ENCODE measurements at places on chromosomes 1 and 21. TPM values are rescaled to one million over a fixed set of nuclear protein-coding genes. Genes with fewer than 3 reads are reported as not detected.

GRCh38 chr1:156549831-156550230 lies 22.5 kb downstream of the IQGAP3 start:
- H3K27ac ChIP-seq, result no peak overlapping the region
- peaks cover 17% of the 10 kb centered on the region for H3K4me1 ChIP-seq
- H3K4me3 ChIP-seq, result no peak overlapping the region
- no peaks in the 10 kb centered on the region for H3K27me3 ChIP-seq
- H3K36me3 ChIP-seq, result peaks cover 34% of the 10 kb centered on the region

DNA sequence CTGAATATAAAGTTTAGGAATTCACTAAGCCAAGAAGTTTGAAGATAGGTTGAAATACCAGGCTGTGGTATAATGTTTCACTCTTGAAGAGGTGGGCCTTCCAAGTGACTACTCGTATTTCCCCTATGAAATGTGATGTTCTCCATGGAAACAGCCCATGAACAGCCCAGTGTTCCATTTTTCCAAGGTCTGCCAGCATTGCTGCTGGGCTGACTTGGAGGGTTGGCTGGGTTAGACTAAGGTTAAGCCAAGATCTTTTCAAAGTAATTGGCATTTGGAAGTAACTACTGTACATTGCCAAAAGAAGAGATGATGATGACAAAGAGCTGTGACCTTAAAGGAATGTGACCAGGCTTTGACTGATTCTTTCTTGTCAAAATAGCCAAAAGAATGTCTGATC lies 73.8 kb downstream of the RPE65 start:
- H3K36me3 ChIP-seq, result no peaks in the 10 kb centered on the region
- DNase-seq, result no peak
- H3K4me3 ChIP-seq, result no peak overlapping the region
- no peaks in the 10 kb centered on the region for H3K27me3 ChIP-seq

GRCh38 chr1:150192012-150192411 lies 42.3 kb downstream of the PLEKHO1 start:
- no peaks in the 10 kb centered on the region for H3K36me3 ChIP-seq
- DNase-seq, result no peak
- no peaks in the 10 kb centered on the region for H3K27me3 ChIP-seq
- H3K27ac ChIP-seq, result no peak overlapping the region
- H3K4me1 ChIP-seq, result peaks cover 7% of the 10 kb centered on the region

GRCh38 chr1:93629101-93630059 lies 52.3 kb downstream of the BCAR3 start:
- no peaks in the 10 kb centered on the region for H3K27me3 ChIP-seq
- peaks cover 46% of the 10 kb centered on the region for H3K4me1 ChIP-seq
- H3K36me3 ChIP-seq, result peaks cover 31% of the 10 kb centered on the region
- peak; percentile 76 for DNase-seq
- peak overlapping the region; percentile 95 for H3K27ac ChIP-seq

Gene WNT2B
- 1.7 TPM for total RNA-seq

DNA sequence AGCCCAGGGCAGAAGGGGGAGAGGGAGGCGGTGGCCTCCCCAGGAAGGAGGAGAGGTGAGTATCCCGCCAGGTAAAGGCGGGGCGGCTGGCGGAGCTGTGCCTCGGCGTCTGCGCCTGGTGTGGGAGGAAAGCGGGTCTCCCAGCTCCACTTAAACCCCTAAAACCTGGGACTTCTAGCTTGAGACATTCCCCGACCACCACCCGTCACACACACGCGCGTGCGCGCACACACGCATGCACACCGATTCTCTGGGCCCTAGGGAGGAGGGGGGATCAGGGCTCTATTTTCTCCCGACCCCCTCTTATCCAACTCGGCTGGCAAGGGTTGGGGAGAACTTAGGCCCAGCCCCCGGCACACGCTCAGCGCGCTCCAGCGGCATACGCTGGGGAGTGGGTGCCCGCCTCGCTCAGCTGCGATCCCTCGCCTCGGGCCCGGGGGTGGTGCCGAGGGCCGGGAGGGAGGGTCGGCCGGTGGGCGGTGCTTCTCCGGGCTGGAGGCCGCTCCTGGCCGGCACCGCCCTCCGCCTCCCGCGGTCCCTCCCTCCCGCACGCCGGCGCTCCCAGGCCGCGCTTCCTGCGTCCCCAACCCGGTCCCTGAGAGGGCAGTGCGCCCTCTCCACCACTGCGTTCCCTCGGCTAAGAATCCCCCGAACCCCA lies at the start of gene TMEM51:
TMEM51 (plus strand) TSS at position 564 of the 658 bp plus-strand sequence. CDS start 61,341 bp downstream, outside the sequence.
- peak within 1 kb of the TSS; percentile 42 for H3K27ac ChIP-seq
- peak; percentile 72 for DNase-seq
- H3K36me3 ChIP-seq, result peaks cover 7% of the 10 kb centered on the region
- H3K4me3 ChIP-seq, result peak within 1 kb of the TSS; percentile 85

Gene B3GALT5
- not detected for total RNA-seq

DNA sequence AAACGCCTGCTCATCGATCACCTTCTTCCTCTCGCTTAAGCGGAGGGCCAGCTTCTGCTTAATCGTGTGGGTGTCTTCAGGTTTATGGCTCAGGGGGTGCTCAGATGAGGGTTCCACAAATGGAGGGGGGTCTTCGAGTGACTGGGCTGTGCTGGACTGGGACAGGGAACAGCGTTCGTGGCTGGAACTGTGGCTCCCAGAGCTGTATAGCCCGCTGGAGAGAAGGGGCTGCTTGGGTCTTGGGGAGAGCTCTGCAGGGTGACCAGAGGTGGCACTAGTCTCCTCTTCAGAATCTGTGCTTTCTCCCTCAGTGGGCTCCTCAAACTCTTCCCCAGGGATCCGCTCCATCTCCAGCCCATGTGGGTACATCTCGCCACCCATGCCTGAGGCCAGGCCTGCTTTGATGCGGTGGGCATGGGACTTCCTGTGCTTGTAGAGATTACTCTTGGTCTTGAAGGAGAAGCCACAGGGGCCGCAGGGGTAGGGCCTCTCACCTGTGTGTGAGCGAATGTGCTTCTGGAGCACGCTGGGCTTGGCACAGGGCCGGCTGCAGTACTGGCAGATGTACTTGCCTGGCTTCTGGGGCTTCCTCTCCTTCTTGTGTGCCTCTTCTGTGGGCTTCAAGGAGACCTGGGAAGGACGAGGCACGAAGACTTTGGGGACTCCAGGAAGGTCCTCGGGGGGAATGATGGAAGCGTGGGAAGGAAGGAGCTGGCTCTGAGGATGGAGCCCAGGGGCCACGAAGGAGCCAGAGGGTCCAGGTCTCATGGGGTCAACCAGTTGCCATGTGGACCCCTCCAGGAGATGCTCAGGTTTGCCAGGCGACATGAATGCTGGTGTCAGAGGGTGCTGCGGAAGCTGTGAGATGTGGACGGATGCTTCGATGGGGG lies 99.4 kb upstream of the EDN2 start:
- H3K27ac ChIP-seq, result no peak overlapping the region
- H3K36me3 ChIP-seq, result no peaks in the 10 kb centered on the region
- H3K4me1 ChIP-seq, result no peaks in the 10 kb centered on the region
- DNase-seq, result no peak
- no peak overlapping the region for H3K4me3 ChIP-seq

Gene PLA2G2F
- not detected for total RNA-seq

Gene LDLRAD1
- not detected for total RNA-seq

Gene NBPF11
- 15.4 TPM for total RNA-seq

DNA sequence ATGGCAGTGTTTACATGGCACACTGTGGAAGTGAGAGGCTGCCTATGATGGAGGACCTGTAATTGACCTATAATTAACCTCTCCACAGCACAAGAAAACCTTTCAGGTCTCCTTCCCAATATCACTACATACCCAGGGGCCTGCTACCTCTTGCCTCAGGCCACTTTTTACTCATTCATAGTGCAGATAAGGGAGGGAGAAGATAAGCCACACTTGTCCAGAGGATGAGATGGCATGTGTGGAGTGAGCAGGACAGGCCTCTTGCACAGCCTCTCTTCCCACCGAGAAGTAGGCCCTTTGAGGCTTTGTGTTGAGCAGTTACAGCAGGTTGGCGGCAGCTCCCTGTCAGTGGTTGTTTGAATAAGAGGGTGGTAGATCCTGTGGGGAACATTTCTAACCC lies 31.1 kb upstream of the IKBKE start:
- H3K27ac ChIP-seq, result no peak overlapping the region
- H3K27me3 ChIP-seq, result no peaks in the 10 kb centered on the region
- no peak overlapping the region for H3K4me3 ChIP-seq
- no peaks in the 10 kb centered on the region for H3K4me1 ChIP-seq
- H3K36me3 ChIP-seq, result peaks cover 76% of the 10 kb centered on the region
- no peak for DNase-seq

GRCh38 chr1:36656271-36656670 lies 173.6 kb upstream of the CSF3R start:
- H3K27me3 ChIP-seq, result peaks cover 72% of the 10 kb centered on the region
- H3K27ac ChIP-seq, result no peak overlapping the region
- H3K36me3 ChIP-seq, result no peaks in the 10 kb centered on the region
- DNase-seq, result no peak

DNA sequence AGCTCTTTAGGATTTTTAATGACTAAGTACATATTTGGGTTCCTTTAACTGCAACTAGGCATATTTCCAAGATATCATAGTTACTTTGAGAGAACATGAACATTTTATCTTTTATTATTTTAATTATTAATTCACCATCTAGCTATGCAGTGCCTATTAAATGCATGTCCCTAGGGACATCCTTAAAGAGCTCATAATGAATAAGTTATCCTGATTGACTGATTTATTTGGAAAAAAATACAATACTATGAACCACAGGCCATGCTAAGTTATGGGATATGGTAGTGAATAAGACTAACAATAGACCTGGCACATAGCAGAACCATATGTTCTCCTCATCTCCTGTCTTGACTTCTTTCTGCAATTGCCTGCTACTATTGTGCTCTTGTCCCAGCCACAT lies 16.4 kb upstream of the C1orf105 start:
- no peaks in the 10 kb centered on the region for H3K27me3 ChIP-seq
- peaks cover 10% of the 10 kb centered on the region for H3K4me1 ChIP-seq
- no peaks in the 10 kb centered on the region for H3K36me3 ChIP-seq
- no peak overlapping the region for H3K4me3 ChIP-seq
- DNase-seq, result no peak
- H3K27ac ChIP-seq, result no peak overlapping the region

Gene FALEC
- not detected for total RNA-seq

GRCh38 chr1:111639602-111640198 lies 20.1 kb downstream of the RAP1A start:
- peaks cover 11% of the 10 kb centered on the region for H3K4me1 ChIP-seq
- H3K4me3 ChIP-seq, result no peak overlapping the region
- H3K27me3 ChIP-seq, result no peaks in the 10 kb centered on the region
- H3K27ac ChIP-seq, result no peak overlapping the region
- no peak for DNase-seq
- H3K36me3 ChIP-seq, result peaks cover 6% of the 10 kb centered on the region

Measured in MCF 10A (cell line).